ENCODE measurements at places on chromosomes 11 and 22.

DNA sequence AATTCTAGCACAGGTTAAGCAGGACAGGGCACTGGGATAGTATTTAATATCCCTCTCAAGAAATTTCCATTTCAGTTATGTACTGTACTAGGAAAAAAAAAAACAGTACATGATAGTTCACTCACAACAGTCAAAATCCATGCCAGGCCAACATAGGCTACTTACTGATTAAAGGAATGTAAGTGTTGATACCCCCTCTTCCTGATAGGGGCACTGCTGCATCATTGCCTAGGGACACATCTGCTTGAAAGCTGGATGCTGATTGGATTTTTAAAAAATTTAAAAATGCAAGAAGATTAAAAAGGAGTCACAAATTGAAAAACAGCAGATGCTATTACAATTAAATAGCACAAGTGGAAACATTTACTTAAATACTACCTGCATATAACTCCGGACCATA is 43.4 kb downstream of the APOL5 start:
- no peak for DNase-seq

DNA sequence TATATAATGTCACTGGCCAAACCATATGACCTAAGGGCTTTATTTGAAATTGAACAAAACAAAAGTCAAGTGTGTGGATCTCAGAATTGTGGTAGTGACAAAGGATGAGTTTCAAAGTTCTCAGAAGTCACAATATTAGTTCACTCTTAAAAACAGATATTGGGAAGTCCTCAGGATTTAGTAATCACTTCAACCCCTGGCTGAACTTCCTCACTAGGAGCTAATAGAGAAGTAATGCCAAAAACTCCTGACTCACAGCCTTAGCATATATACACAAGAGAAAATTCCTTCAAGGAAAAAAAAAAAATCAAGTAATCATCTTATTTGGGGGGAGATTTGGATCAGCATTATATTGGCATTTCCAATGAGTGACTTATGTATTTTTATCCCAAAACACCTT is 75.6 kb upstream of the APOA1 start:
- no peak for DNase-seq

GRCh38 chr22:29105468-29105867 is 32.6 kb downstream of the KREMEN1 start:
- no peak for DNase-seq

DNA sequence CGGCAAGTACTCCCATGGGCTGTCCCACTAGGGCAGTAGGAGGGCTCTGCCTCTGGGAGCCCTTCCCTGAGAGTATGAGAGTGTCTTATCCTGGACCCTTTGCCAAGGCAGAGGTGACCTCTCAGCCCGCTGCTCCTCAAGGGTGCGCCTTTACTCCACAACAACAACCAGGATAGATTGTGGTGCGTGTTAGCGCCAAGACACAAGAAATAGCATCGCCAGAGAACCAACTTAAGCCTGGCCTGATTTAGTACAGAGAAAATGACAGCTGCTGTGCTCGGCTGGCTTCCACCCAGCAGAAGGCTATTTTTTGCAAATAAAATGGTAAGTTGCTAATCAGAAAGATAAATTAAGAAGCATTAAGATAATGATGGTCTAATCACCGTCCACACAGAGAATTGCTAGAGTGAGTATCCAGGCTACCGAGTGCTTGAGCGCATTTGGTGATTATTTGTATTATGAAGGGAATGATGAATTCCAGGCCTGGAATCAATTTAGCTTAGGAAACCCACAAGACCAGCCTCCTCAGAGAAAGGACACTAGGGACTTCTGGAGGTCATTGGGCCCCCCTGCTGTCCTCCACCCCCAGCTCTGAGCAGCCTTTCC is 119.8 kb downstream of the PKNOX2 start:
- DNase-seq = no peak

- no peak for DNase-seq
Measured at GRCh38 chr11:122852074-122852795, 13.9 kb downstream of the CRTAM start.

DNA sequence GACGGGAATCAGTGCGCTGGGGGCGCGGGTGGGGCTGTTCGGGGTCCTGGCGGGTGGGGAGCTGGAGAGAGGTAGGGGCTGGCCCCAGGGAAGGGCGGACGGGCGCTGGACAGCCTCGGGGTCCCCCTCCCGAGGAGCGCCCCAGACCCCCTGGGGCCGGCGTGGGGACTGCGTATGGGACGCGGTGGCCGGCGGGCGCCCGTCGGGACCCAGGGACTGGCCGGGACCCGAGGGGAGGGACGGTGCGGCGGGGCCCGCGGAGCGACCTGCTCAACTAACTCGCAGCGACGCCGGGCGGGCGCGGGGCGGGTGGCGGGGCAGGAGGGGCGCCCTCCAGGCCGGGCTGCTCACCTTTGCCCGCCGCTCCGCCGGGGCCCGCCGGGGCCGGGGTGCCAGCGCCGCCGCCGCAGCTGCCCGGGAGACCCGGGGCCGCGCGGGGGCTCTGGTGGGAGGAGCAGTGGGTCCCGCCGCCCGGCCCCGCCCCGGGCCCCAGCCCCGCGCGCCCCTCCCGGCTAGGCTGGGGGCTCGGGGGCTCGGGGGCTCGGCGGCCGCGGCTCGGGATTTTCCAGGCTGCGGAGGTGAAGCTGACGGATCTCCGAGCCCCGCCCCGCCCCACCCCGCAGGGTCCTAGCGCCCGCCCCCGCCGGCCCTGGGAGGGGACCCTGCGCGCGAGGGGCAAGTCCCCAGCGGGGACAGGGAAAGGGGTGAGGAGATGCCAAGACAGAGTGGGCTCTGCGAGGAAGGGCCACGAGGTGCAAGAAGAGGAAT is 12.3 kb downstream of the STARD10 start:
- peak; percentile 40 for DNase-seq

DNA sequence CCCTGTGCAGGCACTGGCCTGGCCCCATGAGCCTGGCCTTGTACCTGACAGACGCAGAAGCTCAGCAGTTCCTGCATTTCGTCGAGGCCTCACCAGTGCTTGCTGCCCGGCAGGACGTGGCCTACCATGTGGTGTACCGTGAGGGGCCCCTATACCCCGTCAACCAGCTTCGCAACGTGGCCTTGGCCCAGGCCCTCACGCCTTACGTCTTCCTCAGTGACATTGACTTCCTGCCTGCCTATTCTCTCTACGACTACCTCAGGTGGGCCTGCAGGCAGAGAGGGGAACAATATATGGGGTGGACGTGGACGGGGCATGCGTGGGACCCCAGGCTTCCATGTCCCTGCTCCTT is 4.9 kb downstream of the LARGE2 start:
- DNase-seq = no peak

- DNase-seq = no peak
Measured at GRCh38 chr11:62540804-62541701, 5.6 kb downstream of the AHNAK start.
